ENCODE measurements at places on chromosomes 5 and 9. TPM values are rescaled to one million over a fixed set of nuclear protein-coding genes. Genes with fewer than 3 reads are reported as not detected.

Gene ADAMTS13
- 0.21 TPM for total RNA-seq

Gene RNF208
- 0.24 TPM for total RNA-seq

Gene CMYA5
- total RNA-seq = 0.21 TPM

Gene OR1J2
- not detected for total RNA-seq

Gene GARIN3
- not detected for total RNA-seq

Gene SPTLC1
- 130 TPM for total RNA-seq

Gene ARL14EPL
- total RNA-seq = not detected

Gene PCDHGC5
- 0.21 TPM for total RNA-seq

Gene VCAN
- total RNA-seq = 145 TPM

Gene EQTN
- total RNA-seq = not detected

Gene TMC1
- total RNA-seq = not detected

Gene OBP2B
- total RNA-seq = not detected

Gene SURF6
- total RNA-seq = 11.9 TPM

Gene SMIM33
- not detected for total RNA-seq

Gene PCDHGB3
- total RNA-seq = 0.43 TPM

Gene MAN1B1
- 69.9 TPM for total RNA-seq

Gene AGXT2
- total RNA-seq = not detected

Gene PCDHA11
- total RNA-seq = 0.48 TPM

Gene DNAH5
- 0.96 TPM for total RNA-seq

Gene CSF2
- not detected for total RNA-seq

Gene FGD3
- 1.2 TPM for total RNA-seq

Gene AK8
- total RNA-seq = 0.48 TPM

Gene PDE8B
- not detected for total RNA-seq

Gene NTRK2
- not detected for total RNA-seq

Gene STING1
- total RNA-seq = 3.2 TPM

Gene ST6GALNAC4
- 37.7 TPM for total RNA-seq

Gene GABRA1
- total RNA-seq = not detected

Gene OR1L8
- not detected for total RNA-seq

Gene PHPT1
- total RNA-seq = 90.8 TPM

Gene NMUR2
- total RNA-seq = not detected

Gene CYLC2
- not detected for total RNA-seq

Gene BTNL3
- not detected for total RNA-seq

Gene CARTPT
- not detected for total RNA-seq

Gene IFNB1
- total RNA-seq = not detected

Gene NME5
- total RNA-seq = 1.7 TPM

Gene WASHC1
- total RNA-seq = 6.0 TPM

Gene SAXO1
- not detected for total RNA-seq

Gene EEIG1
- 8.5 TPM for total RNA-seq

Gene CHMP5
- 143 TPM for total RNA-seq

Gene SLC9A3
- 2.6 TPM for total RNA-seq

Gene CDKN2AIPNL
- 22.4 TPM for total RNA-seq

Gene PPWD1
- total RNA-seq = 21.2 TPM

Gene CXCL14
- 1.1 TPM for total RNA-seq

Gene CBY3
- not detected for total RNA-seq

Gene ACOT12
- not detected for total RNA-seq

Gene IFNE
- 5.3 TPM for total RNA-seq

Gene SHOC1
- total RNA-seq = not detected

Gene NR3C1
- total RNA-seq = 55.4 TPM

Gene CTXN3
- not detected for total RNA-seq

Gene SH3RF2
- total RNA-seq = 10.9 TPM

Data from tracheal epithelial cell (primary cell).